Activated T-cell treated with anti-CD3 and anti-CD28 coated beads, Interleukin-2, amount 50 U/mL, for 72 hours (primary cell): ENCODE measurements at places on chromosomes 11 and 22.

DNA sequence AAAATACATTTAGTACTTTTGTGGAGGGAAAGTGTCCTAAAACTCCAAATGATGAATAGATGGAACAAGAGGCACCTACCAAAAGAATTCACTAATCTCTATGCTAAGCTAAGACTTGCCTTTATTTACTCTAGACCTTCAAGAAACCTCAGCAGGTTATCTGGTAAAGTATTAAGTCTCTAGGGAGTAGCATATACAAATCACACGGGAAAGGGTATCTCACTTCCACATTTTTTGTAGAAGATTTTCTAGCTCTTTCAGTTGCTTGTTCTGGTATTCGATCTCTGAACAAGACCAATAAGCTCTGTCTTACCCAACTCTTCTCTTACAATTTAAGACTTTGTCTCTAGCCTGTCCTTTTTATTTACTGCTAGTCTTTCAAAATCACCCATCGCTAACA is 18.1 kb upstream of the CADM1 start:
- no peak overlapping the region for H3K27ac ChIP-seq
- H3K27me3 ChIP-seq: peaks cover 27% of the 10 kb centered on the region
- no peak overlapping the region for H3K4me3 ChIP-seq

DNA sequence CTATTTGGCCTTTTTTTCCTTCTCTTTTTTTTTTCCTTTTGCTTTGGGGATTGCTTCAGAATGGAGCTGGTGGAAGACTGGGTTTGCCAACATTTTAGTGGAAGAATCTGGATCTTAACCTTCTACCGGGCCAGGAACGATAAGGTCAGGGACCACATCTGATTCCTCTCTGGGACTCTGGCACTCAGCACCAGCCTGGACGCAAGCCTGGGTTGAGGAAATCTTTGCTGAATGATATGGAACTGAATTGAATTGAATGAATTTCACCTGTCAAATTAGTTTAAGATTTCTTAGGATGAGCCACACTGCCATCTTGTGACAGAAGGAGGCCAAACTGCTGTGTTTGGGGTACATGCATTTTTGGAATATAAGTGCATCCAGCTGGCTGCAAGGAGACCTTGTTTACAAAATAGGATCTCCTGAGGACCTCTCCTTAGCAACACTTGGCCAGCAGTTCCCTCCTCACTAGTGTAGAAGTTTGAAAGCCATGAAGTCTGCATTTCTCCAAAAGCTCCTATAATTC is 30.4 kb downstream of the TPBGL start:
- H3K36me3 ChIP-seq: no peaks in the 10 kb centered on the region
- no peaks in the 10 kb centered on the region for H3K27me3 ChIP-seq
- no peak overlapping the region for H3K4me3 ChIP-seq
- DNase-seq: no peak

- H3K36me3 ChIP-seq: no peaks in the 10 kb centered on the region
- DNase-seq: no peak
- H3K4me3 ChIP-seq: no peak overlapping the region
- H3K27me3 ChIP-seq: no peaks in the 10 kb centered on the region
- no peak overlapping the region for H3K27ac ChIP-seq
- no peaks in the 10 kb centered on the region for H3K4me1 ChIP-seq
Measured at GRCh38 chr11:91199866-91200265, 977.0 kb upstream of the CHORDC1 start.

- H3K36me3 ChIP-seq: no peaks in the 10 kb centered on the region
- H3K4me3 ChIP-seq: peak overlapping the region; percentile 36
- H3K4me1 ChIP-seq: peaks cover 8% of the 10 kb centered on the region
- no peak overlapping the region for H3K27ac ChIP-seq
- peak; percentile 18 for DNase-seq
Measured at GRCh38 chr22:20237480-20238440, 30.4 kb downstream of the RTN4R start.

DNA sequence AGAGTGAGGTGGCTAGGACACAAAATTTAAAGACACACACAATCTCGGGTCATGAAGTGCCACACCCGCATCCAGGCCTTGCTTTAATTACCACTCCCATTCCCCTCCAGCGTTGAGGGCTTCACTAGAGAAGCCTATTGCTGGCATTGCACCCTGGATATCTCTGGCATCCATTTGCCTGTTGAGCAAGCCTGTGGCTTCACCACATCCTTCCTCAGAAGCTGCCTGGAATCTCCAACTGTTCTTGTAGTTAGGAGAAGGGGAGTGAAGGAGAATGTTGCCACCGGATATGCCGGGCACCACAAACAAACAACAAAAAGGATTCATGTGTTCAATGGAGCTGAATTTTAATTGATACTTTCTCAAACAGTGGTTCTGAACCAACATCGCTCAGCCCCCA is 34.4 kb upstream of the RCN1 start:
- no peaks in the 10 kb centered on the region for H3K36me3 ChIP-seq
- peaks cover 46% of the 10 kb centered on the region for H3K27me3 ChIP-seq
- DNase-seq: no peak
- no peaks in the 10 kb centered on the region for H3K4me1 ChIP-seq
- H3K4me3 ChIP-seq: no peak overlapping the region

- H3K4me3 ChIP-seq: no peak overlapping the region
- H3K36me3 ChIP-seq: no peaks in the 10 kb centered on the region
- H3K27me3 ChIP-seq: peaks cover 18% of the 10 kb centered on the region
- DNase-seq: no peak
Measured at GRCh38 chr11:119572481-119573424, 149.8 kb upstream of the THY1 start.

- no peak overlapping the region for H3K27ac ChIP-seq
- H3K4me3 ChIP-seq: no peak overlapping the region
- DNase-seq: no peak
- H3K27me3 ChIP-seq: no peaks in the 10 kb centered on the region
- H3K4me1 ChIP-seq: no peaks in the 10 kb centered on the region
Measured at GRCh38 chr11:10709299-10710086, 15.9 kb upstream of the IRAG1 start.

GRCh38 chr11:9132203-9132878 is 40.9 kb upstream of the SCUBE2 start:
- H3K27me3 ChIP-seq: peaks cover 6% of the 10 kb centered on the region
- DNase-seq: no peak
- H3K27ac ChIP-seq: no peak overlapping the region
- H3K4me1 ChIP-seq: peaks cover 12% of the 10 kb centered on the region
- no peaks in the 10 kb centered on the region for H3K36me3 ChIP-seq
- H3K4me3 ChIP-seq: no peak overlapping the region

DNA sequence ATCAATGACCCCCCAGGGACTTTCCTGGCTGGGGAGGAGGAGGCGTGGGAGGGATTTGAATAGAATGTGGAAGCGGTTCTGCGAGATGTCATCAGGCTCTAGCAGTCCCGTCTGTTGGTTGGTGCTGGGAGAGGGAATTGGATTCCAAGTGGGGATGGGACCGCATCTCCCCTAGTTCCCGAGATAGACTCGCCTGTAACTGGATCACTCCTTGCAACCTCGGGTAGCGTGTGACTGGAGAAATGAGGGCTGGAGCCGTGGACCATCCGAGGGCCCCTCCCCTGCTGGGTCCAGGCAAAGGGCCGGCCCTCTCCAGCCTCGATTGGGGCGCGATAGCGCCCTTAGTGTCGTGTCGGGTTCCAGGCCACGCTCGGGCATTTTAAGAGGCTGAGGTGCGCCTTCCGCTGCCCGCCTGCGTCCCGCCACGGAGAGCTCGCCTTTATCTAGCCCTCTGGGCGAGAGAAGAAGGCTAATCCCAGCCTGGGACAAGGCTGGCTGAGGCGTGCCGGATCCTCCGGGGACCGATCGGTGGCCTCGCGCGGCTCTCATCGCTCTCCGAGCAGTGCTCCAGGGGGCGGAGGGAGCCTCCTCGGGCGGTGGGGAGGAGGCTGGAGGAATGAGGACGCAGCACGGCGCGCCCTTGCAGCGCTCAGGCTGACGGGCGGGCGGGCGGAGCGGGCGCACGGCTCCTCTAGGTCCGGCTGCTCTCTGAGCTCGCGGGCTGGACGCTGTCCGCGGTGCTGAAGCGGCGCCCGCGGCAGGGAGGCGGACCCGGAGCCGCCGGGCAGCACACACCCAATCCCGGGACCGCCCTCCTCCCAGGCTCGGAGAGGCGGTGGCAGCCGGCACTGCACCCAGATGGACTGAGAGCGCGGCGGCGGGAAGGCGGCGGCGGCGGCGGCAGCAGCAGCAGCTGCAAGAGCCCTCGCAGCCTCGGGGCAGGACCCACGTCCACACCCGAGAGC is 107.8 kb downstream of the OSBP2 start:
- H3K27ac ChIP-seq: no peak overlapping the region
- peak; percentile 77 for DNase-seq
- H3K27me3 ChIP-seq: peaks cover 60% of the 10 kb centered on the region
- H3K4me3 ChIP-seq: no peak overlapping the region
- peaks cover 17% of the 10 kb centered on the region for H3K4me1 ChIP-seq

DNA sequence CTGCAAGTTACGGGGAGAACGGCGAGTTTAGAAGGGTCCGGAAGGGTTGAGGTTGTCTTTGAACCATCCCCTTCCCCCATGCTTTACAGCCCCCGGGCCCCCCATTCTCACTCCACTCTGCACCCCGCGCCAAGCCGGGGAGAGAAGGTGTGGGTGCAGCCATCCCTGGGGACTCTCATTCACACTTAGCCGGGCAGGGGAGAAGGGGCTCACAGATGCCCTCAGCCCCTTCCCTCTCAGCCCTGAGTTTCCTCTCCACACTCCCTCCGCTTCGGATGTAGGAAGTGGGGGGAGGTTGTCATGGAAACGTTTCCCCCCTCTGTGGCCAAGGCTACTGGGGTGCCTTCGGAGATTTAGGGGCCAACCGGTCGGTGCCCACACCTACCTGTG is 334 bp downstream of the CADM1 start:
- H3K27me3 ChIP-seq: peaks cover 26% of the 10 kb centered on the region
- peaks cover 8% of the 10 kb centered on the region for H3K4me1 ChIP-seq
- no peak overlapping the region for H3K27ac ChIP-seq

DNA sequence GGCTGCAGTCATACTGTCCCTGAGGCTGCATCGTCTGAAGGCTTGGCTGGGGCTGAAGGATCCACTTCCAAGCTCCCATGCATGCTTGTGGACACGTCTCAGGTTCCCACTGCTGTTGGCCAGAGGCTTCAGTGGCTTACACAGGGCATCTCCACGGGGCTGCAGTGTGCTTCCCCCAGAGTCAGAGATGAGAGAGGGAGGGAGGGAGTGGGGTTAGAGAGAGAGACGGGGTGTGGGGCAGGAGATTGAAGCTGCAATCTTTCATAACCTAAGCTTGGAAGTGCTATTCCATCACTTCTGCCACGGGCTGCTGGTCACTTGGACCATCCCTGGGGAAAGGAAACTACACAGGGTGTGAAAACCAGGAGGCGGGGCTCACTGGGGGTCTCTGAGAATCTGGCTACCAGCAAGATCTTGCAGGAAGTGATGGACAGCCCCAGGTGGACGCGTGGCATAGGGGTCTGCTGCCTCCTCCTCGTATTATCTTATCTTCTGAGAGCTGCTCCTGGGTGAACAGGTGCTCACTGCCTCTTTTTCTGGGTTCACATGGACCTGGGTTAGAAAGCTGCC is 63.0 kb upstream of the MYEOV start:
- peaks cover 2% of the 10 kb centered on the region for H3K36me3 ChIP-seq
- H3K4me3 ChIP-seq: no peak overlapping the region
- H3K27ac ChIP-seq: no peak overlapping the region
- H3K27me3 ChIP-seq: peaks cover 16% of the 10 kb centered on the region

DNA sequence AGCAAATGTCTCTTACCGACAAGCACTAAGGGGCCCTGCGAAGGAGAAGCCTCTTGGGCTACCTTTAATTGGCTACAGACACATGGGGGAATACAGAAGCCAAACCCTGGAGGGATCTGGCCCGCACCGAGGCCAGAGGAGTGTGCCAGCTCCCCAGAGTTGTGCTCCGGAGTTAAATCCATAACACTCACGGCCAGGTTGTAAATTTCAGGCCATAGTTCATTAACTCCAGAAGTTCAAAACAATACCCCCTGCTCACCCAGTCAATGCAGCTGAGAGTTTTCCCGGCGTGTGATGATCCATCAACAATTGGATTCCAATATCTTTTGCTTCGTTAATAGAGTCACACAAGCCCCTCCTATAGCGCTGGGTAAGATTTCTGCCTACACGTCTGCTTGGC is 371.5 kb downstream of the NXPE2 start:
- peaks cover 15% of the 10 kb centered on the region for H3K27me3 ChIP-seq
- no peak for DNase-seq
- H3K36me3 ChIP-seq: no peaks in the 10 kb centered on the region
- no peak overlapping the region for H3K4me3 ChIP-seq
- H3K4me1 ChIP-seq: no peaks in the 10 kb centered on the region
